ENCODE measurements at places on chromosomes 6 and 20.

DNA sequence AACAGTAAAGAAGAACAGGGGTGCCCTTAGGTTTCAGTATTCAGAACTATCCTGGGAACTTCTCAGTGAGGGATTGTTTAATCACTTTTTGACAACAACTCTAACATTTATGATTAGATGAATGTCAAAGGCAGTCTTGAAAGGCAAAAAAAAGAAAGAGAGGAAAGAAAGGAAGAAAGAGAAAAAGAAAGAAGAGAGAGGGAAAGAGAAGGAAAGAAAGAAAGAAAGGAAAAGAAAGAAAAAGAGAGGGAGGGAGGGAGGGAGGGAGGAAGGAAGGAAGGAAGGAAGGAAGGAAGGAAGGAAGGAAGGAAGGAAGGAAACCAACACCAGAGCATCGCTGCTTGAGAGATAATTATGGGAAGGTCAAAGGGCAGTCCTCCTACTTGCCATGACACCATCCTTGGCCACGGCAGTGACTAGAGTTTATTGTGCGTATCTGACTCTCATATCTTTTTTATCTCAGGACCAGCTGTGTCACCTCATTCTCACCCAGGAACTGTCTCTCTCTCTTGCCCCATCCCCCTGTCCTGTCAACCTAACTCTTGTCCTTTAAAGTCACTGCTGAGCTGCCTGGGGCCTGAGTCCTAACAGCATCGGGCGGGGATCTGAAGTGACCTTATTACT, 96.8 kb upstream of the ATXN1 start:
- no peak for DNase-seq

DNA sequence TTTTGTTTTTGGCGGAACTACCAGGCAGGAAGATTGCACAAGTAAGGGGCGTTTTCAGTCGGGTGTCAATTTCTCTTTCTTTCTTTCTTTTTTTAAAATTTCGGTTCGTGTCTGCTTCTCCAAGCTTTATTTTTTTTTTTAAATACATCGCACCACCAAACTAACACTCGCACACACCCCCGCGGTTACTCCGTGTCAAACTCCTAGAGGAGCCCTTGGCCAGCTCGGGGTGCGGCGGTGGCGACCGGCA, 338 bp downstream of the UTRN start:
- DNase-seq = no peak

DNA sequence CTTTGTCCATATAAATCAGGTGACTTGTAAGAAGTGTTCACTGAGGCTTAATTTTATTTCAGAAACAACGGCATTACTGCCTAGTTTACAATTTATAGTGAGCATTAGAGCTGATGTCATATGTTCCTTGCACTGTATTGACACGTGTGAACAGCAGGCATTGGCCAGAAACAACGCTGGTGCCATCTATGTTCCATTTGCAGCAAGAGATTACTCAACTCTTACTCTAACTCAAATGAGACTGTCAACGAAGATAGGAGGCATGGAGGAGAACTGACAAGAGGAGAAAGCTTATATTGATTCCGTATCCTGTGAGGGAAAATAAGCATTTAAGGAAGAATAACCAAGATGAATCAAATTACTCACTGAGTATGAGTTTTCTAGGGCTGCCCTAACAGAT, 48.4 kb downstream of the MTFR2 start:
- no peak for DNase-seq

GRCh38 chr6:30554962-30555815, 1.1 kb downstream of the GNL1 start:
- no peak for DNase-seq

GRCh38 chr6:80331974-80332373, 225.5 kb downstream of the BCKDHB start:
- DNase-seq = no peak

DNA sequence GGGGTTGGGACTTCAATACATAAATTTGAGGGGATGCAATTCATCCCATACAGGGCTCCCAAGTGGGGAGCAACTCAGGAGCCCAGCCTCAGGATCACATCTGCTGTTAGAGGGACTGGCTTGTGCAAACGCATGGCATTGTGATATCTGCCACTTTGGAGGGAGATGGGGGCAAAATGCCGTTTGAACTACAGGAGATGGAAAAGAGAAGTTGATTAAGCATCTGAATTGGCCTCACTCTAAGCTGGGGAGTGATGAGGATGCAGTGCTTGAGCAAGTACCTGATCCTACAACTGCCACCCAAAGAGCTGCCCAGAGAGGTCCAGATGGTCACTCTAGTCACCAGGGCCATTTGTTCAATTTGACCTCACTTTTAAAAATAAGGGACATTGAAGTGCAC, 2.0 kb downstream of the LY86 start:
- no peak for DNase-seq

DNA sequence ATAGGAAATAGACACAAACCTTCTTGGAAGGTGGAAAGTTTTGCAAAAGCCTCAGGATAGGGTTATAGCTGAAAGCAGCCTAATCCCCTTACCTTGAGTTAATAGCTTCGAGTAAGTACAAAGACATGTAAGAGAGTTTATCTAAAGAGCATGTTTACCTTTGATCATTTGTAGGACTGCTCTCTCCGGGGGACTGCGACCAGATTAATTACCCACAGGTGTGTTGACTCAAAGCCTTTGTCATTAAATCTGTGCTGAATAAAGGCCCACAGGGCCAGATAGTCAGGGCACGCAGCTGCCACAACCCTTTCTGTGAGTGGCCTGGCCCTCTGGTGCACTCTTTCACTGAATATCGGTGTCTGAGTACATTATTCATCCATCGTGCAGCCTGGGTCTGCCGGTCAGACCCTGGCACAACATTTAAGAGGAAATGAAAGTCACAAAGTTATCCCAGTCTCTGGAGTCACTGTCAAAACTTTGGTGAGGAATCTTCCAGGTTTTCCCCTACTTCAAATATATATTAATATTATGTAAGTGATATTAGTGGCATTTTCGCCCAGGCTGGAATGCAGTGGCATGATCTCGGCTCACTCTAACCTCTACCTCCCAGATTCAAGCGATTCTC, 5.4 kb upstream of the MICA start:
- no peak for DNase-seq

DNA sequence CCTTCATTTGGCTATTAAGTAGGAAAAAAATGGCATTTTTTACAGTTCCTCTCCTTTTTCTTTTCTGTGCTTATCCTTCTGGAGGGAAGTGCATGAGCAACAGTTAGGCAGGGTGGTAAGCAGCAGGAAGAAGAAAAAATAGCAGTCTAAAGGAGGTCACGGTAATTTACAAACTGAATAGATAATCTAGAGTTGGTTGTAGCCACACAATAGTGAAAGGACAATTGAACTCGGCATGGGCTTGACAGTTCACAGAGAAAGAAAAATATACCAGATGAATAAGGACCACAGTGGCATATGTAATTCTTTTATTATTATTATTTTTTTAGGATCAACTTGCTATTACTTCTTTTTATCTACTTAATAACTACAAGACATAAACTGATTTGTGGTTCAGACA, 358.6 kb downstream of the BTBD9 start:
- DNase-seq = no peak

- no peak for DNase-seq
Observed at GRCh38 chr6:100099189-100100074, 105.4 kb upstream of the MCHR2 start.

GRCh38 chr20:63328026-63328700, 33.0 kb downstream of the CHRNA4 start:
- DNase-seq = no peak

All from stimulated activated CD8-positive, alpha-beta memory T cell treated with anti-CD3 and anti-CD28 coated beads, Interleukin-7, amount 100 ng/mL, for 48 hours (primary cell).